HT-29 (cell line): ENCODE measurements at places on chromosomes 2 and 18. TPM values are rescaled to one million over a fixed set of nuclear protein-coding genes. Genes with fewer than 3 reads are reported as not detected.

Gene C18orf54
- 0.50 and 1.0 TPM in 2 replicates for total RNA-seq

Gene SAG
- not detected in 2 replicates for total RNA-seq

Gene VAMP5
- 2.7 and 10.4 TPM in 2 replicates for total RNA-seq

Gene GAD1
- 22.6 and 29.8 TPM in 2 replicates for total RNA-seq

Gene IL36A
- not detected in 2 replicates for total RNA-seq

- no peak for DNase-seq
Observed at GRCh38 chr2:51472300-51472699, 440.4 kb upstream of the NRXN1 start.

DNA sequence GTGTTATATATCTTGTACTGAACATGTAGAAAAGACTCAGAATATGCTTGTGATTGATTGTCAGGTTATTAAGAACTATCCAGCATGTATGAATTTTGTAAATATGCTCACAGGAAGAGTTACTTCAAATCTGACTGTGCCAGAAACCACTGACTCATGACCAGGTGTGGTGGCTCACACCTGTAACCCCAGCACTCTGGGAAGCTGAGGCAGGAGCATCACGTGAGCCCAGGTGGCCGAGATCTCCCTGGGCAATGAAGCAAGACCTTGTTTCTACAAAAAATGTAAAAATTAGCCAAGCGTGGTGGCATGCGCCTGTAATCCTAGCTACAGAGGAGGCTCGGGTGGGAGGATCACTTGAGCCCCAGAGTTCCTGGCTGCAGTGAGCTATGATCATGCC, 126.6 kb downstream of the COMMD1 start:
- no peak for DNase-seq

DNA sequence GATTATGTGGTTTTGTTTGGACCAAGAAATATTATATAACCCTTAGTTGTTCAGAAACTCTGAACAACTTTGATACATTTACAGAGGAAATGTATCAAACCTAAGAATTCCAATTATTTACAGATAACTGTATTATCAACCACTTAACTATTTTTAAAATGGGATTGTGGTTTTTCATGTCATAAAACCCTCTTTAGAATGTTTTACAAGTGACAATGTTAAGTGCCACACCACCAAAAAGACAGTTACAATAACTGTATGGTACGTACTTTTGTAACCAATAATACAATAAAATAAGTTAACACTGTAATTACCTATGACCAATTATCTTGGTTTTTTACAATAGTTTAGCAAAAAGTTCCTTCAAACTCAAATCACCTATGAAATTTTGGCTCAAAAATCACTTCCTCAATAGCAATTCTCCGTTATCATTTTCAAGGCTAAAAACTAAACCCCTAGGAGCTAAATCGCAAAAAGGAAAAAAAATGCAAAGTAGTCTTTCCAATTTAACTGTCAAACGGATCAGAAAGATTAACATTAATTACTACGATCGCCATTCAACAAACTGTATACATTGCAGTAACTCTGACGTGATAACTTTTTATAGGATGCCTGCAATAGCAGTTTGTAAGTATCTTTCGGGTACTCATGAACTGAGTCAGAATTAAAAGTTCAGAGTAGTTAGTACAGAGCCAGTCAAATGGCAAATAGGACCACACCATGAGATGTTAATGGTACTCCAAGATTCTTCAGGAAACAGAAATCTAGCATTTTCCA, 1.5 kb downstream of the ROCK1 start:
- DNase-seq = peak; percentile 40

GRCh38 chr2:229622495-229623355, 91.6 kb downstream of the DNER start:
- no peak for DNase-seq

DNA sequence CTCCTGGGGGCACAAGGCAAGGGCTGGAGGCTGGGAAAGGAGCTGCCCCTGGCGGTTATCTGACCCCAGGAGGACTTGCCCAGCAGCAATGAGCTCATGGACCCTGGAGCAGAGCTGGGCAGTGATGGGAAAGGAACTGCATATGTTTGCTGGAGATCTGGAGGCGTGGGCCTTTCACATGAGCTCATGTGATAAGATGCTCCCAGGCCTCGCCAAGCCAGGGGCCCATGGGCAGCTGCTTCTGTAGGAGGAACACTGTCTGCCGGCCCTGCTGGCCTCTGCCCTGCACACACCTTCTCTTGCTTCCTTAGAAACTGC, 9.0 kb upstream of the NPPC start:
- no peak for DNase-seq
